A549 treated with CpdA at 1 μM for 4 hours (cell line): ENCODE measurements at places on chromosomes 12 and 14. TPM values are rescaled to one million over a fixed set of nuclear protein-coding genes. Genes with fewer than 3 reads are reported as not detected.

The CLEC4C gene
- total RNA-seq = not detected in 5 replicates

The TAS2R9 gene
- not detected in 5 replicates for total RNA-seq

The HSPA2 gene
- 41.1 to 51.7 TPM (median 45.6 TPM) in 5 replicates for total RNA-seq

The PTGER2 gene
- 1.3 to 1.6 TPM (median 1.5 TPM) in 5 replicates for total RNA-seq

The CIROP gene
- total RNA-seq = not detected in 5 replicates

The FAM186B gene
- 0.08 to 0.15 TPM (median 0.11 TPM) in 5 replicates for total RNA-seq

The KCNK13 gene
- total RNA-seq = 0.05 to 0.19 TPM (median 0.17 TPM) in 4 of 5 replicates, not detected in the other

The VWF gene
- 0.09 to 0.48 TPM (median 0.15 TPM) in 5 replicates for total RNA-seq

The RND1 gene
- 18.7 to 26.5 TPM (median 19.9 TPM) in 5 replicates for total RNA-seq

The SLC15A5 gene
- not detected in 5 replicates for total RNA-seq

The CCDC196 gene
- not detected in 5 replicates for total RNA-seq

The CABP1 gene
- 0.14 to 0.30 TPM (median 0.29 TPM) in 4 of 5 replicates, not detected in the other for total RNA-seq

The RNASE4 gene
- 5.4 to 9.5 TPM (median 7.2 TPM) in 5 replicates for total RNA-seq

The KRT78 gene
- total RNA-seq = 0.06 TPM in 1 of 5 replicates, not detected in the others

The IL26 gene
- not detected in 5 replicates for total RNA-seq

The SERPINA12 gene
- total RNA-seq = not detected in 5 replicates

The TPH2 gene
- total RNA-seq = not detected in 5 replicates
